ENCODE measurements at places on chromosomes 2 and 18.

GRCh38 chr2:241768251-241768711 is 8.3 kb upstream of the GAL3ST2 start:
- DNase-seq = no peak

DNA sequence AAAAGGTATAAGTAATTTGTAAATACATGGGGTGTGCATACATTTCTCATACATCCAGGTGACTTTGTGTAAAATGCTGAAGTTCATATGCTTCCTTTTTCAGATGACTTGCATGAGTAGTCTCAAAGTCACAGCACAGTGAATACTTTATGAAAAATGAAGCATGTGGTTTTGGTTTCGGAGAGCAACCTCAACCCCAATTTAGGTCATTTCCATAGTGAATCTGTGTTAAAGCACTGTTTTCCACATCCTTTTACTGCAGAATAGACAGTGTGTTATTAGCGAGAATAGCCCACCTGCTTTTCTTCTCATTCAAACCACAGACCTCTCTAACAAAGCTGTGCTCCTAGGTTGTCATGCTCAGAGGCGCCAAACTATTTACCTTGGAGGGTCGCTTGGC is 204.4 kb upstream of the RASGRP3 start:
- no peak for DNase-seq

DNA sequence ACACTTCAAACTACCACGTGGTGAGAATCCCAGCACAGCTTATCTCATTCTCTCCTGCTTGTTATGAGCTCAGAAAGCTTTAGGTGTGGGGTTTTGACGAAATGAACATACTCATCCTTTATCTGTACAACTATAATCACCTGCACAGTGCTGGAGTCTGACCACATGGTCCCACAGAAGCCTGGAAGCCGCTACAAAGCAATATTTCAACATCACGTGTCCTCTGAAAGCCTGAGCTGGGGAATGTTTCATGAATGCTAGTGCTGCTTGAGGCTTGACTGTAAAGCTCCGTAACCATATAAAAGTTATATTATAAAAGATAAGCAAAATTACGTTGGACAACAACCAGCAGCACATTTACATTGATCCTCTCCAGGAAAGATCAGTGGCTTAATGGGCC is 43.9 kb downstream of the PIEZO2 start:
- DNase-seq = no peak

- DNase-seq = no peak
Observed at GRCh38 chr2:69616755-69617154, 26.8 kb downstream of the AAK1 start.

- DNase-seq = no peak
Observed at GRCh38 chr2:146374505-146374904, 1470.3 kb upstream of the ACVR2A start.

GRCh38 chr2:54054271-54054670 is 61.1 kb upstream of the ACYP2 start:
- DNase-seq = no peak

GRCh38 chr2:147500229-147500628 is 344.6 kb upstream of the ACVR2A start:
- DNase-seq = no peak

GRCh38 chr2:64918220-64918886 is 70.8 kb upstream of the SLC1A4 start:
- no peak for DNase-seq

- DNase-seq = no peak
Observed at GRCh38 chr2:181041661-181042060, 61.3 kb downstream of the UBE2E3 start.

GRCh38 chr18:40673150-40673549 is 1281.9 kb upstream of the PIK3C3 start:
- DNase-seq = no peak

DNA sequence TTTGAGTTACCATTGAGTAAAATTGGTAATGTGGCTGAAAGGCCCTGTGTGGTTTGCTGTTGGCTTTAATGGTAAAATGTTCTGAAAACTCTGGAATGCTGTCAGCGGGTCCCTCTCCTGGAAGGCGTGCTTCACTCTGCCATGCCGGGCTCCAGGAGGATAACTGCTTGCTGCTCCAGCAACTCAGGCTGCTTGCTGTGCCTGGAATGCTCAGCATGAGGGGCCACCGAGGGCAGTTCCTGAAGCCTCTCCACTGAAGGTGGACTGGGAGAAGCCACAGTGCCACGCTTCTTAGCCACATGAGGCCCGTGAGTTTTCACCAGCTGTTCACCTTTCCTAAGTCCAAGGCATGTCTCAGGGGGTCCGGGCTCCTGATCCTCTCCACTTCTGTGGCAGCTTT is 90.4 kb upstream of the FAM110C start:
- no peak for DNase-seq

DNA sequence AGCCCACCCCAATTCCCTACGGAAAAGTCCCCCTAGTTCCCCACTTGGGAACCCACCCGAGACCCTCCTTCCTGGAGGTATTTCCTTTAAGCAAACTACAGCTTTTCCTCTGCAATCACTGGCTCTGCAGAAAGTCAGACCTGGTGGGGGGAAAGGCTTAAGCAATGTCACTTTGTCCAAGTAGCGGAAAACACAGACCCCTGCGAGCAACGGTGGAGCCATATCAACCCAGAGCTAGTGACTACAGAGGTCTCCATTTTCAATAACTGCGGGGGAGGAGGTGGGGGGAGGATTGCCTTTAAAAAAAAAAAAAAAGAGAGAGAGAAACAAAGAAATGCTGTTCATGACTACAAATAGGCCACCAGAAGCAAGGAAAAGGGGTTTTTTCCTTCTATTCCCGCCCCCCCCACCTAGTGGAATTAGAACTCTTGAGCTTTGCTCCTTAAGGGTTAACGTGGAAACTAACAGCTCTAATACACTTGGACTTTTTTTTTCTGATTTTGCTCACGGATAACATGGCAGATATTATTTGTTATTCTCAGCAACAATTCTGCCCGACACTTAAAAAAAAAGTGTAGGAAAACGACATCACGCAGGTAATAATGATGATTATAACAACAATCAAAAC is 1.1 kb upstream of the FRZB start:
- DNase-seq = no peak

DNA sequence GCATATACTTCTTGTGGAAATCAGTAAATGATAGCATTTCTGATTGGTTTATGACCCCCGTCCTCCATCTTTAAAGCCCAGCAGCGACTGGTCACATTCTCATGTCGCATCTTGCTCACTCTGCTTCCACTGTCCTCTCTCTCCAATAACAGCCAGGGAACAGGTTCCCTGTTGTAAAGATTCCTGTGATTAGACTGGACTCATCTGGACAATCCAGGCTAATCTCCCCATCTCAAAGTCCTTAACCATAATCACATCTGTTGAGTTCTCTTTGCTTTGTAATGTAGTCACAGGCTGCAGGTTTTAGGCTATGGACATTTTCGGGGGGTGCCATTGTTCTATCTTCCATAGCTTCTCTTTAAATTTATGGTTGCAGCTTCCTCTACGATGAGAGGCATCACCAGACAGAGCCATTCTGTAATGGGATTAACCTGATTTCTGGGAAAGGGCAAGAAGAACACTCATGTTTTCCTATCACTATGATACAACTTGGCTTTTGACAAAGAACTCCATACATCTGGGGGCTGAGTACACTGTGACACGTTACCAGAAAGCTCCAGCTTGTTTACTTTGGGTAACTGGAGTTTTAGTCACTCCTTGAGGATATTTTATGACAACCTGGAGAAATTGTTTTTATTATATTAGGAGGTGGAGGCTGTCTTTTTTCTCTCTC is 159.0 kb downstream of the NYAP2 start:
- no peak for DNase-seq

DNA sequence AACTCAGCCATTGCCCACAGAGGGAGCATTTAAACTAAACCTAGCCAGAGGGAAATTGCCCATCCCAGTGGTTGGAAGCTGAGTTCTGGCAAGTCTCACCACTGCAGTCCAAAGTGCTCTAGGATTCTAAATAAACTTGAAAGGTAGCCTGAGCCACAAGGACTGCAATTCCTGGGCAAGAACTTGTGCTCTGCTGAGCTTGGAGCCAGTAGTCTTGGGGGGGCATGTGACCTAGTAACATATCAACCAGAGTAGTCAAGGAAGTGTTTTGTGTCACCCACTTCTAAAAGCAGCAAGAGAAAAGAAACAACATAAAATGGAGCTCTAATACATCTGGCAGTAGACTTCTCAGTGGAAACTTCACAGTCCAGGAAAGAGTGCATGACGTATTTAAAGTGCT is 167.0 kb downstream of the PTH2R start:
- DNase-seq = no peak

DNA sequence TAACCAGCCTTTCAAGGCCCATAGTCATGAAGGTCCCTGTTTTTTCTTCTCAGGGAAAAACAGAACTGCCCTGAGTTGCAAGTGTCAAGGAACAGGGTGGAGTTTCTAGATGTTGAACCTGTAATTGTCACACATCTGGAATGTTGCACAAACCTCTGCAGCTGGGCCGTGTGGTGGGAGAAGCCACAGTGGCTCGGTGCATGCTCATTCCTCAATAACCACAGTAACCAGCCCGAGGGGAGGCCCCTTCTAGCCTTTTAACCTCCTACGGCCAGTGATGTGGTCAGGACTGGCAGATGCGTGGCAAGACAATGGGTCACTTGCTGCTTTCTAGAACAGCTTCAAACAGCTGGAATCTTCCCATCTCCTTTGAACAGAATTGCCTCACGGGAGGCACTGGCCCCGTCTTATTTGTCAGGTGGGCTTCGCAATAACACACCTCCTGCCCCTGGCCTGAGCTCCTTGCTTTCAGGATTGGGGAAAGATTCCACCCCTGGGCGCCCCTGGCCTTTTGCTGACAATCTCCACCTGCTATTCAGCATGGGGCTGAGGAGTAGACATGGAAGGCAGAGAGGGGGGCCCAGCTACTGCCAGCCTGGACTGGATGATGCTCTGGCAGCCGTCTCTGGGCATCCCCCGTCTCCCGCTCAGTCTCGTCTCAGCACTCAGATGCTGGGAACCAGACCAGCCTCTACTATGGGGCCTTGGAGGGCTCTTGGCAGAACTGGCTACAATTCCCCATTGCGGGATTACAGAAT is 102.9 kb downstream of the KLHL29 start:
- no peak for DNase-seq

Measured in stimulated activated CD8-positive, alpha-beta memory T cell treated with anti-CD3 and anti-CD28 coated beads, Interleukin-12 subunit alpha, Interleukin-12 subunit beta, amount 100 ng/mL, for 4 hours (primary cell).